ENCODE measurements at places on chromosomes 4 and X.

DNA sequence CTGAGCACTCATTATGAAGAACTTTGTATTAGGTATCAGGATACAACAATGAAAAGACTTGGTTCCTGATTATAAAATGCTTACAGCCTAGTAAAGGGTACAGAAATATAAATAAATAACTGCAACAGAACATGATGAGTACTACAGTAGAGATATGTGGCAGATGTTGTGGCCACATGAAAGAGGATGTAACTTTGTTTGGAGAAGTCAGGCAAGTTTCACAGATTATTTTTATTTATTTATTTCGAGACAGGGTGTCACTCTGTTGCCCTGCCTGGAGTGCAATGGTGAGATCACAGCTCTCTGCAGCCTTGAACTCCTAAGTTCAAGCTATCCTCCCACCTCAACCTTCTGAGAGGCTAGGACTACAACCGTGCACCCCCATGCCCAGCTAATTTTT is 15.8 kb upstream of the UBE2K start:
- no peak for DNase-seq

DNA sequence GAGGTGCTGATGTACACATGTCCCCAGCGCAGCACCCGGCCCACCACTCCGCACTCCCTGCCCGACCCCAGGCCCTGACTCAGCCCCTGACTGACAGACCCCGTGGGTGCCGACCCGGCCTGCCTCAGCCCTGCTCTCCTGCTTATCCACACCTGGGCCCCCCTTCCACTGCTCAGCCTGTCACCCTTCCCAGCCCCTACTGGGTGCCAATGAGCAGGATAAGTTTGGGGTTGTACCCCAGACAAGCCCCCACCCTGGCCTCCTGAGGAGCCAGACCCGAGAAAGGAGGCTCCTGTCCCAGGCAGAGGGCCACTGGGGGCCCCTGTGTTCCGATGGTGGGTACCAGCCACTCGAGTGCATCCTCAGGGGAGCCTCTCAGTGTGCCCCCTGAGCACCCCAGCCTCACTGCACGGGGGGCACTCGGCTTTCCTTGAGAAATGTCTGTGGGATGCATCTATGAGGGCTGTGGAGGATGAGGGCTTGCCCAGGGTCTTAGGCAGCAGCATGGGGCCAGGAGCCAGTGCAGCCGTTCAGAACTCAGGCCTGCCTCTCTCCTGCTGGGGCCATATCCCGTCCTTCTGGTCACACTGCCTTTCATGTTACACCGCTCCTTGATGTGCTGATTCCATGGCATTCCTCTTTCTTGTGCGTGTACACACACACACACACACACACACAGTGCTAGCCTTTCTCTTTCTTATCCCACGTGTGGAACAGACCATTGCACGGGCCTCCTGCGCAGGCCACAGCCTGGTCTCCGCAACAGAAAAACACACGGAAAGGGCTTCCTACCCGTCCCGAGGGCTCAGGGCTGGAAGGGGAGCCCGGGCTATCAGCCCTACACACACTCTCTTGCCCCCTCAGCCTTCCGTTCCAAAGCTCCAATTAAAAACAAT is 220.1 kb upstream of the PSAPL1 start:
- no peak for DNase-seq

DNA sequence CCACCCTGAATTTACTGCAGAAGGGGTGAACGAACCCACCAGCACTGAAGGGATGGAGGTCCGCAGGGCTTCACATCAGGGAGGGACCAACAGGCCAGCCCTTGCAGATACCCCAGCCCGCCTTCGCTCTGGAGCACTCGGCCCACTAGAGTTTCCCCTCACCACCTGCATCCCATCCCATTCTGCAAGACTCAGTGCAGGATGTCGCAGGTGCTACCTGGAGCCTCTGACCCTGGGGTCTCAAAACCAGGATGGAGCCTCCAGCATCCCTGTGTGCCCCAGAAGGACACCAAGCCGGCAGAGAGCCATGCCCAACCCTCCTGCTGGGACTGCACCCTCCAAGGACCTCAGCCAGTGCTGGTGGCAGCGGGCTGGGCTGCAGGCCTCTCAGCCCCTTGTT is 57.6 kb upstream of the ADRA2C start:
- DNase-seq = no peak

GRCh38 chrX:40374486-40374885 is 206.3 kb upstream of the ATP6AP2 start:
- DNase-seq = no peak

GRCh38 chrX:154398668-154399526 is 720 bp downstream of the RPL10 start:
- peak; percentile 86 for DNase-seq

DNA sequence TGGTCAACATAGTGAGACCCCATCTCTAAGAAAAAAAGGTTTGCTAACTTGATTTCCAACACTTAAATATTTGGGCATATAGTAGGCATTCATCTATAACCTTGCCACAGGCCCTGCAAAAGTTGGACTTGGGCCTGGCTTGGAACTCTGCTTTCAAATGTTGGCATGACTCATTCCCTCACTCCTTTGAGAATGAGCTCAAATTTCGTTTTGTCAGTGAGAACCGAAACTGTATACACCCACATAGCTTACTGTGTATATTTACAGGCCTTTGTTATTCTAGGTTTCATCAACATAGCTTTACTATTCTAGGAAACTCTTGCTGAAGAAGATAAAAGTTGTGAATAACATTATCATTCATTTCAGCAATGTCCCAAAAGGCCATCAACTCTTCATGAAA is 88.7 kb upstream of the ELOVL6 start:
- DNase-seq = peak; percentile 71

DNA sequence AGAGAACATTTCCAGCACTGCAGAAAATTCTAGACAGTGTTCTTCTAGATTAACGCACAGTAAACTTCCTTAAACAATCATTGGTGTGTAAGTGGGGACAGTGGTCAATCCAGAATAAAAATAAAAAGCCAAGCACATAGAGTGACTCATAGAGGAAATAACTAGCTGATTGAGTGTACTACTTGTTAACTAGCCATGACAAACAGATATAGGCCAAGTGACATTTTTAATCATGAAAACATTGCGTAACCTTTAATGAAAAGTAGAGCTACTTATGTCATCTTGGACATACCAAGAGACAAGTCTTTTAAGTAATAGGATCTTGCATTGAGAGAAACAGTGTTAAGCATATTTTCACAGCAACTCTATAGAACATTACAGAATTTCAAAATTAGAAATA is 233.9 kb upstream of the MAB21L2 start:
- peak; percentile 52 for DNase-seq

GRCh38 chrX:50996930-50997329 is 86.4 kb downstream of the BMP15 start:
- no peak for DNase-seq

- no peak for DNase-seq
Observed at GRCh38 chr4:24922416-24922815, 9.6 kb upstream of the CCDC149 start.
